Eye (tissue), 1 donor: ENCODE measurements at places on chromosomes 1 and 21.

DNA sequence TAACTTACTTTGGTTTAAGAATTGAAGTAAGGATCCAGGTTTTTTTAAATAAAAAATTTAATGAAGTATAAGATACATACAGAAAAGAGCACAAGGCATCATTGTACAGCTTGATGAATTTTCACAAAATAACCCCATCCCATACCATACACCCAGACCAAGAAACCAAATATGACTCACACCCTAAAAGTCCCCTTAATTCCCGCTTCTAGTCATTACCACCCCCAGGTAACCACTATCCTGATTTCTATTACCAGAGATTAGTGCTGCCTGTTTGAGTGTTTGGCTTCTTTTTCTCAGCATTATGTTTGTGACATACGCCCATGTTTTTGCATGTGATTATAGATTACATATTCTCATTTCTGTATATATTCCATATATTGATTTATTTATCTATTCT, 98.5 kb upstream of the HIVEP3 start:
- no peak for DNase-seq

- no peak for DNase-seq
Observed at GRCh38 chr21:38600106-38600505, 101.8 kb upstream of the ERG start.

GRCh38 chr21:37183749-37184148, 83.4 kb downstream of the VPS26C start:
- no peak for DNase-seq

GRCh38 chr21:44896561-44897286, 23.2 kb upstream of the PTTG1IP start:
- DNase-seq = no peak

DNA sequence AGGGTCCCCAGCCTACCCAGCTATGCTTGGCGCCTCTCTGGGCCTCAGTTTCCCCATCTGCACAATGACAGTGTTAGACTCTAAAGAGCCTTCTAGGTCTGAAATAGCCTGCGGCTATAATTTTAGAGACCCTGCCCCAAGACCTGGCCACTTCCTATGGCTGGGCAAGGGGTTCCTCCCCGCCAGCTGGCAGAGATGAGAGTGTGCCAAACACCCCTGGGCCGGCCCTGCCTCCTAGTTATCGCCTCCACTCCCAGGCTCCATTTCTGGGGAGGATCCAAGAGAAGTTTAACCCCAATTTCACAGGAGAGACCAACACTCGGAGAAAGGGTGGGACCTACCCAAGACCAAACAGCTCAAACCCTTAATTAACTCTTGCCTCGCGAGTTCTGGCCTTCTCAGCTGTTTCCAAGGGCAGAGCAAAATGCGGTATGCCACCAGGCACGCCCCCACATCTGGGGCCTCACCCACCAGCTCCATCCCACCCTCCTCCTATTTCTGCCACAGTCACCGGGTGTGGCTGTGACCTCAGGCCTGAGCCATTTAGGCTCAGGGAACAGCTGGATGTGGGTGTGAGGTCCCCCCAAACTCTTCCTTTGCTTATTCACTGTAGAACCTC, 35.7 kb downstream of the TTC39A start:
- DNase-seq = no peak

GRCh38 chr1:22500471-22500870, 48.8 kb downstream of the ZBTB40 start:
- peak; percentile 63 for DNase-seq

DNA sequence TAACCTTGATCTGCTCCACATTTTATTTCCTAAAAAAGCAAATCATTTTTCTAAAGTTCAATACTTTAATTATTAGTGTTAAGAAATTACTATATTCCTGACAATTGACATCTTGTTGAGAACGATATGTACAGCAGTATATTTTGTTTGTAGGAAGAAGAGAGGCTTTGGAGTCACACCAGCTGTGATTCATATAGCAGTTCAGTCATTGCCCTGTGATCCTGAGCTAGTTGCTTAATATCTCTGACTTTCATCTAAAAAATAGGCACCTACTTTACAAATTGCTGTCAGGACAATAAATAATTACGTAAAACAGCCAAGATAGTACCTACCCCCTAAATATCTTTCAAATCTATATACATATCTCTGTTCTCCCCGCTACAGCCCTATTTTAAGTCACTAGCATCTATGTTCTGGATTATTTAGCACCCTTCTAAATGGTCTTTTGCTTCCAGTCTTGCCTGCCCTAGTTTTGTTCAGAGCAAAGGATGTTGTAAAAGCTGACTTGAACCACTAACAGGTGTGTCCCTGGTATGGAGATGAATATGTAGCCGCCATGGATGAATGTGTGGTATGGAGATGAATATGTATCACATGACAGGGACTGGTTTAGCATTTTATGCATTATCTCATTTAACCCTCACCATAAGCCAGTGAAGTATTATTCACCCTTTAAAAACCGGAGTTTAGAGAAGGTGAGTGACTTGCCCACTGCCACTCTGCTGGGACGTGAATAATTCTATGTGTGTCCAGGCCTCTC, 42.2 kb downstream of the RNF220 start:
- no peak for DNase-seq

- no peak for DNase-seq
Observed at GRCh38 chr1:168879896-168880734, 151.1 kb upstream of the DPT start.

DNA sequence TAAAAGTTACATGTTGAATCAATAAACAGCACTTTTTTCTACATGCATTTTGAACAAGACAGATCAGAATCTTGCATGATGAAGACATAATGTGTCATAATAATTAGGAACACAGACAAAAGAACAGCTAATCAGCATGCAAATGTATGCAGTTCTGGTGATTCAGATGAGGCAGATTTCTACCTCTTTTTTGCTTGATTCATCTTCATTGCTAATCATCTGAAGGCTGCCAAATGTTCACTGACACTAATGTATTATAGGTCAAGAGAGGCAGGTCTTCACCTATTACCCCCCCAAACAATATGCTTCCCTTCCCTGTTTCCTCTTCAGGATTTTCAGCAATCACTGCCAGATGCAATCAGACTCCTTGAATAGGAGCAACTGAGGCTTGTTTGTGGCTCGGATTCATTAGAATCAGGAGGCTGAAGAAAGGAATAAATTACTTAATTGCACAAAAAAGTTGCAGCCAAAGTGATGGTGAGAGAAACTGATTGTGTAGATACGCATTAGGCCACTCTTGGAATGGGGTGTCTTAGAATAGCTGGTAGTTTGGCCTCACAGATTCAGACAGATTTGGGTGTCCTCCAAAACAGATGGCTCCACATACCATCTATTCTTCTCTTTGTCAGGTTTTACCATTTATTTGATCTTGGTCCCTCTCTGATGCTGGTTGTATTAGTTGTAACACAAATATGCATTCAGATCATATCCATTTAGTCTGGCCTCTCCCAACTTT, 275.4 kb downstream of the RPS6KC1 start:
- peak; percentile 24 for DNase-seq

- DNase-seq = no peak
Observed at GRCh38 chr1:222821239-222821638, 6.4 kb downstream of the DISP1 start.

GRCh38 chr1:41955461-41956159, 36.9 kb upstream of the HIVEP3 start:
- DNase-seq = peak; percentile 70

DNA sequence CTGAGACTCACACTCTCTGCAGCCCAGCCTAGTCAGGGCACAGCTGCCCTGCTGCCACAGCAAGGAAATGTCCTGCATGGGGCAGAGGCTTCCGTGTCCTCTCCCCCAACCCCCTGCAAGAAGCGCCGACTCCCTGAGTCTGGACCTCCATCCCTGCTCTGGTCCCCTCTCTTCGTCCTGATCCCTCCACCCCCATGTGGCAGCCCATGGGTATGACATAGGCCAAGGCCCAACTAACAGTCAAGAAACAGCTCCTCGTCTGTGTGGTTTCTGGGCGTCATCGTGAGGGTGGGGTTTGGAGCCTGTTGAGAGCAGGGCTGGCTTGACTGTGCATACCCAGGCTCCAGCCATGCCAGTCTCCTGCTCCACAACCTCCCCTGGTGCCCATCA, 19.5 kb downstream of the FAAH start:
- no peak for DNase-seq

DNA sequence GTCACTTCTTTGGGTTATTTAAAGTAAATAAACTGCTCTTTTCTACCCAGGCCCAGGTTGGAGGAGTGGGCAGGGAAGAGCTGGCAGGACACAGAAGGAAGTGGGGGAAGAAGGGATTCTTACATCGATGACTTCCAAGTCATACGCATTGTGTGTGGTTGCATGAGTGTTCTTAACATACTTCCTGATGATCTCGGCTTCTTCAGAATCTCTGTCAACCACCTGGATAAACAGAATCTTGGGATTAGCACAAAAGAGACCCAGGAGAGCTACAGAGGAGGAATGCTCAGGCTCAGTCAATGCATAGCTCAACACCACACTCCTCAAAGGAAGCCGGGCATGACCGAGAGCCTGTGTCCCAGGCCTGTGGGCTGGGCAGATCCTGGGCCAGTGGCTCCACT, 42.1 kb downstream of the PARP1 start:
- DNase-seq = no peak

GRCh38 chr21:42445311-42445710, 41.6 kb downstream of the UBASH3A start:
- DNase-seq = no peak

DNA sequence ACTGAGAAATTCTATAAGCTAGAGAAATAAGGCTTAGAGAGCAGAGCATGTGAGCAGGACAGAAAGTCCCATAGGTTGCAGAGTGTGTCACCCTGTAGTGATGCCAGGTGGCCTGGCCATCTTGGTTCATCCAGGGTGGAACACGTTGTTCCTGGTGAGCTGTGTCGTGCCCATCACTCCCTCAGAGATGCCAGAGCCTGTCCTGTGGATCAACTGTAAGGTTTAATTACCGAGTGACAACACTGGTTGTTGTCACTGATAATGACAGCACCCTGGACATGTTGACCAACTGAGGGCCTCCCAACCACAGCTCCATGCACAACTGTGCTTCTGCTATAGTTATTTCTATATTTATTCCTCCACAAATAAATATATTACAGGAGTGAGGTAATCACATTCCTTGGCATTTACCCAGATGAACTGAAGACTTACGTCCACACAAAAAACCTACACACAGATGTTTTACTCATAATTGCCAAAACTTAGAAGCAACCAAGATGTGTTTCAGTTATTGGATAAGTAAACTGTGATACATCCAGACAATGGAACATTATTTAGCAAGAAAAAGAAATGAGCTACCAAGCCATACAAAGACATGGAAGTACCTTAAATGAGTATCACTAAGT, 6.2 kb downstream of the C1orf198 start:
- DNase-seq = no peak

DNA sequence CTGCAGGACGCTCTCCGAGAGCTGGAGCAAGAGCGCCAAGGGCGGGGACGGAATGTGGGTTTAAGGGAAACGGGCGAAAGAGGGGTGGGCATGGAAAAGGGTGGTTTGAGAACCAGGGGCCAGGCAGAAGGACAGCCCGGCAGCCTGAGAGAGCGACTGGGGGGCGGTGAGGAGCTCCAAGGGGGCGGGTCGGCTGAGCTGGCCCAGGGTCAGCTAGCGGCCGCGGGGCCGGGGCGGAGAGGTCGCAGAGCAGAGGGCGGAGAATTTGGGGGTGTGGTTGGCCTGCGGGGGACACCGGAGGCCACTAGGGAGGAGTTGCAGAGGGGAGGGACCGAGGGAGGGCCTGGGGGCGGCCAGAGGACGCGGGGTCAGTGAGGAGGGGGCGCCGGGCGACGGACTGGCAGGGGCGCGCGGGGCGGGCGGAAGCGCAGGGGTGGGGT, 54.7 kb downstream of the NDUFS5 start:
- DNase-seq = peak; percentile 76

GRCh38 chr1:158043232-158043631, 49.8 kb downstream of the KIRREL1 start:
- DNase-seq = peak; percentile 95

- no peak for DNase-seq
Observed at GRCh38 chr1:41171266-41171874, 70.7 kb downstream of the SCMH1 start.

GRCh38 chr1:117166076-117166475, 44.5 kb upstream of the TRIM45 start:
- no peak for DNase-seq

GRCh38 chr1:34742667-34743270, 12.1 kb upstream of the GJB5 start:
- peak; percentile 88 for DNase-seq

GRCh38 chr1:169889871-169890270, 3.8 kb downstream of the SCYL3 start:
- no peak for DNase-seq

GRCh38 chr1:63886340-63886739, 112.5 kb downstream of the ROR1 start:
- DNase-seq = no peak

GRCh38 chr1:230132758-230133157, 65.7 kb downstream of the GALNT2 start:
- DNase-seq = no peak

DNA sequence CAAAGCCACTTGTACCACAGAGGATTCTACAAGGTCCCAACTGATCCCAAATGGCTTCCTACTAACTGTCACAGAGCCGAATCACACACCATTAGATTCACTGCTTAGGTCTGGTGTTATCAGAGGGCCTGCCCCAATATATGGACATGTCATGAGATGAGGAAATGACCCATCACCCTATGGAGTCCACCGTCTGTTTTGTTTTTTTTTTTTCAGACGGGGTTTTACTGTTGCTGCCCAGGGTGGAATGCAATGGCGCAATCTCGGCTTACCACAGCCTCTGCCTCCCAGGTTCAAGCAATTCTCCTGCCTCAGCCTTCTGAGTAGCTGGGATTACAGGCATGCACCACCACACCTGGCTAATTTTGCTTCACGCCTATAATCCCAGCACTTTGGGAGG, 83.8 kb upstream of the ETS2 start:
- DNase-seq = no peak

- DNase-seq = no peak
Observed at GRCh38 chr1:98110674-98111073, 189.8 kb upstream of the DPYD start.

GRCh38 chr1:243505986-243506689, 250.3 kb downstream of the SDCCAG8 start:
- DNase-seq = no peak

DNA sequence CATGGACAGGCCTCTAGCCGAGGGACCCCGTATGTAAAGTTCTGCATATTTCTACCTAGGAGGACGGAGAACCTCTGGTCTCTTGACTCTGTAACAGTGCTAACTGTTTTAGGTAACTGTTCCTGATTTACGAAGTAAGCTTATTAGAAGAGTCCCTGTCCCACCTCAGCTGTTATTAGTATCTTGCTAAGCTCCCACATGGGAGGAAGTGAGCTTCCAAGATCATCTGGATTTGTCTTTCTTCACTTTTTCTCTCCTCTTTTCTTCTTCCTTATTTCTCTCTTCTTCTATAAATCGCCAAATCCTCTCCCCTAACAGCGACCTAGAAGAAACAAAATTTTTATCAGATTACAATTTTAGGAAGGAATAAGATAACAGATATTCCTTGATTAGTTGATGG, 4.4 kb downstream of the CD53 start:
- DNase-seq = no peak

DNA sequence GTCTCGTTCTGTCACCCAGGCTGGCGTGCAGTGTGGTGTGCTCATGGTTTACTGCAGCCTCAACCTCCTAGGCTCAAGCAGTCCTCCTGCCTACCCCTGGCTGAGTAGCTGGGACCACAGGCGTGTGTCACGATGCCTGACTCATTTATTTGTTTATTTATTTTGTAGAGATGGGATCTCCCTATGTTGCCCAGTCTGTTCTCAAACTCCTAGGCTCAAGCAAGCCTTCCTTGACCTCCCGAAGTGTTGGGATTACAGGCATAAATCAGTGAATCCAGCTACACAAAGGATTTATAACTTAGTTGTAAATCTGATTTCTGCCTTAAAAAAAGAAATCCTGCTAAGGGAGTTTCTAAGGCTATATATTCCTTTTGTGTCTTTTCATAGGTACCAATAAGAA, 30.5 kb upstream of the ZNF496 start:
- DNase-seq = no peak
